HuH-7 (cell line): ENCODE measurements at places on chromosomes 11 and 22.

GRCh38 chr11:73648121-73648520, 1.7 kb downstream of the PLEKHB1 start:
- no peak for DNase-seq

GRCh38 chr11:94934362-94934761, 39.0 kb downstream of the CWC15 start:
- no peak for DNase-seq

GRCh38 chr11:5541427-5541826, 6.9 kb downstream of the OR52H1 start:
- DNase-seq = no peak

DNA sequence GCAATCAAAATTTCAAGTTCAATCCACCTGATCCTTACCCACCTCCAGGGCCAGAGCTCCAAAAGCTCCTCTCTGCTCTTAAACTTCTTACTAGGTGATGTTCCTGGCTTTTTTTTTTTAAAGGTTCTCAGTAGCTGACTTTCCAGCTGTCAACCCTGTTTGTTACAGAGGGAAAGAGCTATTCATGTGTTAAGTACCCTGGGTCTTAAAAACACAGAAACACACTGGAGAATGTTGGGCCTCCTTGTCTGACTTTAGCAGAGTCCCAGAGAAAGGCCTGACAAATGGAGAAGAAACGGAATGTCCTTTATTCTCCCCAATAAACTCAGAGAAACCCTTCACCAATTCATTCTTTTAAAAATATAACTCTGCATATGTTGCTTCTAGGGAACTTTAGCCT, 3.2 kb downstream of the LRRC4C start:
- DNase-seq = no peak
